ENCODE measurements at places on chromosomes 7 and 10.

- no peak for DNase-seq
These were observed 211.6 kb upstream of the SP8 start for GRCh38 chr7:20998309-20998708.

GRCh38 chr7:69364813-69365643 is 233.2 kb upstream of the AUTS2 start:
- DNase-seq = no peak

- no peak for DNase-seq
These were observed 374.9 kb upstream of the CELF2 start for GRCh38 chr10:10642751-10643150.

DNA sequence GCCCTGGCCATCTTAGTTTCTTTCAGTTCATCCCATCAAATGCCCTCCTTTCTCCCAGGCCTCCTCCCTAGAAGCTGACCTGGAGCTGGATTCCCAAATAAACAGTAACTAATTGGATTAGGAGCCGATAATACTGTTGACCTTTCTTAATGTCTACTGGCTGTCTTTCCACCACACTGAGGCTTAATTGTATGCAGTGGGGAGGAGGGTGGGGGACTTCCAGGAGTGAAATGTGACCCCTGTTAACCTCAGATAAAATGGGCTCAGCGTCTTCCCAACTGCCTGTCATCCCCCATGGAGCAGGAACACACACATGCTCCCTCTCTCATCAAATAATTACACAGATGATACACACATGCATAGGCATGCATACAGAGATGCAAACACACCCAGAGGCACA is 53.7 kb upstream of the LBX1 start:
- DNase-seq = no peak

- no peak for DNase-seq
These were observed 129.4 kb downstream of the WDR11 start for GRCh38 chr10:120980279-120981255.

DNA sequence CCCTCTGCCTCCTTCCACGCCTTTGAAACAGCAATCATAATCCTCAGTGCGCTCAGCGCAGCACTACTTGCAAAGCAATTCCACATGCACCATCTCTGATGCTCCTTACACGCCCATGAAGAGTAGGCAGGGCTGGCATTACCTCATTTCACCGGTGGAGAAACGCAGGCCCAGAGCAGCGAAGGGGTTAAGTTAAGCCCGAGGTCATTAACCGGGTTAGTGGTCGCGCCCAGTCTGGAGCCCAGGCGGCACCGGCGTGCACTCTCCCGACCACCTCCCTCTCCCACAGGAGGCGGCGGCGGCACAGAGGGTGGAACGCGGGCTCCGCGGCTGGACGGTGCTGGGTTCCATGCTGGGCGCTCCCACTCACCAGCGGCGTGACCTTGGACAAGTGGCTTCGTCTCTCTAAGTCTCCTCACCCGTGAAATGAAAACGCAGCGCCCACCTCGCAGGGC is 515 bp downstream of the FASTK start:
- DNase-seq = no peak

DNA sequence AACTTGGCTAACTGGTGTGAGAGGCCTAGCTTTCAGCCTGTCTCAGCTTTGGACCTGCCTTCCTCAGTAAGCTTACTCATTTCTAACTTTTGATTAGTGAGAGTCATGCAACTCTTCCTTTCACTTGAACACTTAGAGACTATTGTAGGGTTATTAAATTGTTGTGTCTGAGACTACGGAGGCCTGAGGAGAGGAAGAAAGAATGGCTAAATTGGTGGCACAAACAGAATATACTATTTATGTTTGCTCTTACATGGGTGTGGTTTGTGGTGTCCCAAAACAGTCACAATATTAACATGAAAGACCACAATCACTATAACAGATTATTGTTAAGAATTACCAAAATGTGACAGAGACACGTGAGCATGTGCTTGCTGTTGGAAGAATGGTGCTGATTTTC is 82.1 kb downstream of the TRIM24 start:
- peak; percentile 9 for DNase-seq

GRCh38 chr10:62709200-62709599 is 95.3 kb upstream of the ADO start:
- DNase-seq = no peak

DNA sequence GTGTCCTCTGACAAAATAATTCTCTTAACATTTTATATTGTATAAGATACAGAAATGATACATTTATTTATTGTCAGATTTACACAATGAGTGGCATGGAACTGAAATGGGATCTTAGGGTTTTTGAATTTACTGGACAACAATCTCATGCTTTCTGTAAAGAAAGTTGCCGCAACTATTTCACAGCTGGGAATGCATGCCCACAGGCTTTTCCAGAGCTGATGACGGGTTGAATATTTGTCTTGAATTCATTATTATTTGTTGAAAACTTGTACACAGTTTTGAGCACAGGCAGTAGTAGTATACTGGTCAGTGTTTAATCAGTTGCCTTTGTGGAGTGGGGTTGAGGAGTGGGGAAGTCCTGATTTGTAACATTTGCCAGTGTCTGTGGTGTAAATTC is 20.5 kb upstream of the MRC1 start:
- DNase-seq = no peak

- DNase-seq = no peak
These were observed 27.3 kb downstream of the POU6F2 start for GRCh38 chr7:39005036-39005435.

DNA sequence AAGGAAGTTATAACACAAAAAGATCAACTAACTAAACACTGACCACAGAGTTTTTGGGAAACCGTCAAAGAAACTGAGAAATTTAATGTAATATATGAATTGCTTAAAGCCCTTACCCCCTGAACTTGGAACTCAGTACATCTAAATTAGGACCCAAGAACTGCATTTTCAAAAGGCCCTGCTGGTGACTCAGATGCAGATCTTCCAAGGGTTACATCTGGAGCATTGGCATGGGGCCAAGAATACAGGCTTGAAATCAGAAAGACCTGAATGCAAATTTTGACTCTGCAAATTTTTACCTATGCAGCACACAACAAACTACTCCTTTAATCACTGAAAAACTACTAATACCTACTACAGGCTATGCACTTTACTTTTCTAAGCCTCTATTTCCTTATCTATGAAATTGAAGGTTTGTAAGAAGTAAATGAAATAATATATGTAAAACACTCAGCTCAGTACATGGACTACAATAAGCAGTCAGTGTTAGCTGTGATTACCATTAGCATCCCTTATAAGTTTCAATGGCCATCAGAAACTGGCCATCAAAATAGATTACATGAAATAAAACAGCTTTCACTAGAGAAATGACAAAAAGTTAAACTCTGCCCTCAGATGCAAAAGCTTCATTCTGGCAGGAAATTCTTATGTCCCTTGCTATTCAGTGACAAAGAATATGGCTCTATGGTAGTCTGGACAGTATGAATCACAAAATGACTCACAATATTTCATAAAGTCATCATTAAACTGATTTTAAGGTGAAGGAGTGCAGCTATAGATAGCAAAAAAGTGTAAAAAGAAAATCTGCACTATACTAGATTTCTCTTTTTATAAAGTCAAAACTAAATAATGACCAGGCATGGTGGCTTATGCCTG is 43.6 kb downstream of the NSUN6 start:
- no peak for DNase-seq

GRCh38 chr10:30988831-30989435 is 42.7 kb downstream of the ZNF438 start:
- no peak for DNase-seq

DNA sequence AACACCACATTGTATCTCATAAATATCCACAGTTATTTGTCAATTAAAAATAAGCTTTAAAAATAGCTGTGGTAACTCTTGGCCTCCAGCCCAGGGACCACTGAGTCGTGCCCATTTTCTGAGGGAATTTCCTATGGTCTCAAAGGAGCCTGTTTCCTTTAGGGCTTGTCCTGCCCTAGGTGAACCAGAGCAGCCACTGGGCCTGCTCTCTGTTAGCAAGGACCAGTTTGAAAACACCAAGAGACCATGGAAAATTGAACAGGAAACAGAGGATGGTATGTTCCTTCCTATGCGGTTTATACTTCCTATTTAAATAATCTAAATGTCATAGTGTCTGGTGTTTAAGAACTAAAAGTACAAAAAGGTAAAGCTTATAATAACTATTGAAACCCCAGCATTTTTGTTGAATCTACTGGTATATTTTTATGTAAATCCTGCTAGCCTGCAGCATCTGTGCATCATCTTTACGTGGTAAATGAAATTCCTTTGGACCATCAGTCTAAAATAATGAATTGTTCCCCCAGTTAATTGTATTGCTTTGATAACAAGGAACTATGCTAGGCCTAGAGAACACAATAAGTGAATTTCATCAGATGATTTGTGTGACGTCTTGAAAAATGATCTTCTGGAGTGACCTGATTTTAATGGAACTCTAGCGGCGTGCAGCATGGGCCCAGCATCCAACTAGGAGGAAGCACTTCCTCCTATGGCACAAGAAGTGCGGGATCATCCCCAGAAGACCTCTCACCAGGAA is 333.7 kb downstream of the GFRA1 start:
- no peak for DNase-seq

DNA sequence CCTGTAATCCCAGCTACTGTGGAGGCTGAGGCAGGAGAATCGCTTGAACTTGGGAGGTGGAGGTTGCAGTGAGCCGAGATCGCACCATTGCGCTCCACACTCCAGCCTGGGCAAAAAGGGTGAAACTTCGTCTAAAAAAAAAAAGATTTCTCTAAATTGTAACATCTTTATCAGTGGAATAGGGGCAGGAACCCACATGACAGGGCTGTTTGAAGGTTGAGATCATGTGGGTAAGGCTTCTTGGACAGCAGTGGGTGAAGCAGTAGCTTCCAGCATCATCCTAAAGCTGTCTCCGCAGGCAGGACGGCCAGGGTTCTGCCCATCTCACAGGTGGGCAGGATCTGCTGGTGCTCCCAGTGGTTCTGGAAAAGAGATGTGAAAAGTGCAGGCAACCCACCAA is 37.9 kb upstream of the SEPHS1 start:
- no peak for DNase-seq

- DNase-seq = no peak
These were observed 219.5 kb downstream of the POLR1F start for GRCh38 chr7:19489162-19489820.

DNA sequence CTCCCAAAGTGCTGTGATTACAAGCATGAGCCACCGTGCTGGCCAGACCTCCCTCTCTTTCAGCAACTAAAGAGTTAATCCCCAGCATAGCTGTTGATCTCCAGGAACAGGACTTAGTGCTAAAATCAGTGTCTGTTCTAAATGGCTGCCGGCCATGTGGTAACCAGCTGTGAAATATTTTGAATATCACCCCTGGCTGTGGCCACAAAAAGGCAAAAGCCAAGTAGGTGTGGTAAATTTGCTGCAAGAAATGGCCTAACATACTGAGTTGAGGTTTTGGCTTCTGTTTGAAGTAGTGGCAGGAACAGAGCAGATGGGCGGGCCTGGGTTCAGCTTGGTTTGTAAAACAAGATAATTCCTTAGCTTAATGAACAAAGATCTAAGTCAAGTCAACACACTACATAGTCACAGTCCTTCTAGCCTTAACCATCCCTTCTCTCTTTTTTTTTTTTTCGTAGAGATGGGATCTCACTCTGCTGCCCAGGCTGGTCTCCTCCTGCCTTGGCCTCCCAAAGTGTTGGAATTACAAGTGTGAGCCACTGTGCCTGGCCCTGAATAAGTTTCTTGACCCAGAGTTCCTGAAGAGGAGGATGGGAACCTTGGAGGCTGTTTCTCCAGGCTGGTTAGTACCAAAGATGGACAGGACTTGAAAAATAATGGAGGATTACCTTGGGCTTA is 22.7 kb upstream of the AGFG2 start:
- peak; percentile 48 for DNase-seq

- DNase-seq = no peak
These were observed 74.4 kb upstream of the SFMBT2 start for GRCh38 chr10:7485244-7485556.

DNA sequence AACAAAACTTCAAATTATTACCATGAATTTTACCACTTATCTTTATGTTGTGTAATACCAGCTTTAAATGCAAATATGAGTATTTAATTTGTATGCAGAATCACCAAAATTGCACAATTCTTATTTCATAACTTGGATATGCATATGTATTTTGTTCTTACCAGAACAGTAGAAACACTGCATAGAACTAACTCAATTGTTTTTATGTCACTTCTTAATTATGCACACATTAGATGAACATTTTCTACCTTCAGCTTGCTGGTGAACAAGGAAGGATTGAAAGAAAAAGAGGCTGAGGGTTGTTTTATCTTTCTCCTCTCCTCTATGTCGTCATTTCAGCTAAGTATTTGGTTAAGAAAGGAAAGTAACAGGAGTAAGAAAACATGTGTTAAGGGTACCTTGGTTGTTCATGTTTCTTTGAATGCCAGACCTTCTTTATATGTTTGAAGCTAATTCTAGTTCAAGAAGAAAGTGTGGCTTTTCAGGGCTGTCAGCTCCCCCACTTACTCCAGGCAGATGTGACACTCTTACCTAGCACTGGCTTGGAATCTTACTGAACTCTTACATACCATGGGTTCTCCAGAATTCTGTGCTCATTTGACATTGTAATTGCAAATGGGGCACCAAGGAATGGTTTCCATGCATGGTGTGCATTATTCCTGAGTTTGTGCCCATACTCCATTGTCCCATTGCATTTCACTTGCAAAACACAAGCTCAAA is 148.5 kb downstream of the TSPAN12 start:
- DNase-seq = no peak

- no peak for DNase-seq
These were observed 147.3 kb downstream of the MGMT start for GRCh38 chr10:129614341-129614740.

DNA sequence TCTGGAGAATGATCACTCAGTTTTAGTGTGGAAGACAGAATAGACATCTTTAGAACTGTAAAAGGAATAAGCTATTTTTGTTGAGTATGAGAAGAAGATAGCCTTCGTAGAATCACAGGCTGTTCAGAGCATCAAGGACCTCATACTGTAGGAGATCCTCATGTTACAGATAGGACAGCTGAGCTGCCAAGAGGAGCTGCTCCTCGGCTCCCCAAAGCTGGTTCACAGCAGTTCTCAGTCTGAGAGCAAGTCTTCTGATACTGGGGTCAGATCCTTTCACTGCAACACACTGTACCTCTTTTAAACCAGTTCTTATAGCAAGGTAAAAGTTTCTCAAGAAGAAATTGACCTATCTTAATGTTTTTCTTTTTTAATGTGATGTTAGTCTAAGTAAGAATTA is 17.1 kb downstream of the CCNY start:
- no peak for DNase-seq

- DNase-seq = no peak
These were observed 124.4 kb downstream of the PIP4K2A start for GRCh38 chr10:22589851-22590514.

GRCh38 chr7:117225536-117225935 is 97.3 kb downstream of the WNT2 start:
- no peak for DNase-seq

GRCh38 chr7:92843034-92843760 is 6.8 kb upstream of the CDK6 start:
- DNase-seq = no peak

- no peak for DNase-seq
These were observed 88.7 kb upstream of the ZNF438 start for GRCh38 chr10:31120392-31120791.

GRCh38 chr7:22618528-22618927 is 108.5 kb upstream of the IL6 start:
- DNase-seq = no peak

GRCh38 chr7:90111-91063 is 102.0 kb upstream of the FAM20C start:
- no peak for DNase-seq

Data from GM10248 (cell line).